ENCODE measurements at places on chromosomes 1 and 21. TPM values are rescaled to one million over a fixed set of nuclear protein-coding genes. Genes with fewer than 3 reads are reported as not detected.
A peak's percentile ranks its signal among the peaks of the same experiment; 100 is the strongest.

Gene AGO3
- 10.4 TPM for polyA plus RNA-seq

Gene OR14K1
- polyA plus RNA-seq = not detected

Gene TRIM67
- not detected for polyA plus RNA-seq

Gene WDR64
- polyA plus RNA-seq = not detected

Gene RBM11
- not detected for polyA plus RNA-seq

Gene MTMR11
- 14.4 TPM for polyA plus RNA-seq

Gene PLA2G2C
- polyA plus RNA-seq = not detected

- H3K27ac ChIP-seq = no peak overlapping the region
- H3K4me3 ChIP-seq = no peak overlapping the region
- H3K36me3 ChIP-seq = peaks cover 3% of the 10 kb centered on the region
- no peaks in the 10 kb centered on the region for H3K27me3 ChIP-seq
- no peak for DNase-seq
Measured at GRCh38 chr1:231557411-231557810, 28.9 kb downstream of the TSNAX start.

GRCh38 chr1:81409780-81410274, 390.9 kb upstream of the ADGRL2 start:
- DNase-seq = no peak
- no peak overlapping the region for H3K27ac ChIP-seq
- H3K4me3 ChIP-seq = no peak overlapping the region
- no peaks in the 10 kb centered on the region for H3K36me3 ChIP-seq
- no peaks in the 10 kb centered on the region for H3K27me3 ChIP-seq

DNA sequence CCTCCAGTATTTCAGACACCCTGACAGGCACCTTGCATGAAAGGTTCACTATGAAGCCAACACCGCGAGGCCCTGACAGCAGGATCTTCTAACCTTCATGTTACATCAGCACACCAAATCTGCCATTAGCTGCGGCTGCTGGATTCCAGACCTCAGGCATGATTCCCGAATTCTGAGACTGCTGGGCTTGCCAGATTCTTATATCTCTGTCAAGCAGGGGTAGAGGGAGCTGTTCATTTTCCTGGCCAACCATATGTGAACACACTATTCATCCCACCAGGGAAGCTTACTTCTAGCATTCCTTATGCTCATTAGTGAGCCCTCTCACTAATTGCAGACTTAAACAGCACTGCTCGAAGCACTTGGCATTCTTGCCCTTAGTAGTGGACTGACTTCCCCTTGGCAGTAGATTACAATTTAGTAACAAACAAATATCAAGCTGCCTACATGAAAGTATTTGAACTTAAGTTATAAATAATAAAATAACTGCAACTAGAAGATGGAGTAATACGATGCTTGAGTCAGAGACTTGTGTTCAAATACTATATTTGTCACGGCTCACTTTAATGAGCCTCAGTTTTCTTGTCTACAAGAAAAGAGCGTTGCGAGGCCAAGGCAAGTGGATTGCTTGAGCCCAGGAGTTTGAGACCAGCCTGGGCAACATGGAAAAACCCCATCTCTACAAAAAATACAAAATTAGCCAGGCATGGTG, 43.3 kb downstream of the NID1 start:
- H3K27me3 ChIP-seq = no peaks in the 10 kb centered on the region
- H3K27ac ChIP-seq = no peak overlapping the region
- peaks cover 27% of the 10 kb centered on the region for H3K36me3 ChIP-seq
- DNase-seq = no peak

- H3K36me3 ChIP-seq = no peaks in the 10 kb centered on the region
- no peak overlapping the region for H3K4me3 ChIP-seq
- peak overlapping the region; percentile 97 for H3K27ac ChIP-seq
Measured at GRCh38 chr1:36161641-36162531, 5.9 kb downstream of the MAP7D1 start.

DNA sequence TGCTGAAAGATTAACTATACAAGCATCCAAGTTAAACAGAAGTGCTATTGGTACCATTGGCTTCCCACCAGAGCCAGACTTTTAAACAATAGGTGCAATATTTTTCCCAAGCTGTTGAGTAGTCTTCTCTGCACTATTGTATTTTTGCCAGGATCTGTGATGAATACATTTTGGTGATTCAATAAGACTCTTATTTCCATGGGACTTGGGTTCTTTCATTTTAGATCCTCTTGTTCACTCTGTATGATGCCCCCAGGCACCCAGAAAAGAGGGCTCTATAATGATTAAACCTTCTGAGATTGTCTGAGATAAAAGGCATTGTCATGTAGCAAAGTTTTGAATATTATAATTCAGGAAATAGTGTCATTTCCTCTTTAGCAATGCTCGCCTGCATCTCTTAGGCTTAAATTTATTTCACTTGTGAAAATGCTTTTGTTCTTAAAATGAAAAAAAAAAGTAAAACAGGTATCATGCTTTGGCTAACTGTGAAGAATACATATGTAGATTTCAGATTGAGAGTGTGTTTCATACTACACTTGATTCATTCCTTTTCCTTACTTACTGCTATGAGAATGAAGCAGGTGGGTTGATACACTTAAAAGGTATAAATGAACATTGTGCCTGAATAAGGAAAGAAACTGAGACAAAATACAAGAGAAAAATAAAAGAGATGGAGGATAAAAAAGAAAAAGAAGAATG, 275.0 kb downstream of the HMCN1 start:
- H3K4me3 ChIP-seq = no peak overlapping the region
- no peaks in the 10 kb centered on the region for H3K36me3 ChIP-seq
- peak overlapping the region; percentile 76 for H3K27ac ChIP-seq
- peak; percentile 96 for DNase-seq

DNA sequence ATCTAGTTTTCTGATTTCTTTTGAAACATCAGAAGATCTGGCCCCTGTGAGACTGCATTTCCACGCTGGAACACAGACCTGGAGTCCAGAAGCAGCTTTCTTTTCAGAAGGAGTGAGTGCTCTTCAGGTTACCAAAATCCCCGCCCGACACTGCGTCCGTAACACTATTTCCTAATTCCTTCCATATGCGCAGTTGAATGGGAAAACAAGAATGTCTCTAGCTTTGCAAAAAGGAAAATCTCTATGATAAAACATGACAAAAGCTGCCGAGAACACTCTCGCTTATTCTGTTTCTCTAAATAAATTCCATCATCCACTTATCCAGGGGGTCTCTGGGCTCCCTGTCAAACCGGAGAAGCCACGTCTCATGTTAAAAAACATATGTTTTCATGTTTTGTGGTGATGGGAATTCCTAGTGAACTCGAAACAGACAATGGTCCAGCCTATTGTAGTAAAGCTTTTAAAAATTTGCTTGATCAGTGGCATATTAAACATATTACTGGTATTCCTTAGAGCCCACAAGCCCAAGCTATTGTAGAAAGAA, 67.7 kb downstream of the PLD5 start:
- no peak for DNase-seq
- H3K27ac ChIP-seq = no peak overlapping the region
- no peaks in the 10 kb centered on the region for H3K27me3 ChIP-seq
- no peaks in the 10 kb centered on the region for H3K36me3 ChIP-seq

DNA sequence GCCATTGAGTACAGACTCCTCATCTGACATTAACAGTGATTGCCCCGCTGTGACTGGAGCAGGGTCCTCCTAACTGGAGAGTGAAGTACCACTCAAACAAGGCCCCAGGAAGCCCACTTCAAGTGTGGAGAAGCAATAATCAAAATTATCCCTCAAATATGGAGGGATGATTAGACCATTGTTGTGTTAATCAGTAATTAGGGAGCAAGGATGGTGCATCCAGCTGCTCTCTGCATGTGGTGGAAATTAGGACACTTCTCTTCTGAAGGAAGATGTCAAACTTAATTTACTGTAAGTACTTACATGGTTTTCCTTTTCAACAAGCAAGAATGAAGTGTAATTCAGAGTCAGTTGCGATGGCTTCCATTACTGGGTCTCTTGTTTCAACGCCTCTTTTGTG, 3.4 kb upstream of the ZP4 start:
- H3K4me3 ChIP-seq = no peak overlapping the region
- DNase-seq = no peak
- no peak overlapping the region for H3K27ac ChIP-seq
- no peaks in the 10 kb centered on the region for H3K36me3 ChIP-seq

DNA sequence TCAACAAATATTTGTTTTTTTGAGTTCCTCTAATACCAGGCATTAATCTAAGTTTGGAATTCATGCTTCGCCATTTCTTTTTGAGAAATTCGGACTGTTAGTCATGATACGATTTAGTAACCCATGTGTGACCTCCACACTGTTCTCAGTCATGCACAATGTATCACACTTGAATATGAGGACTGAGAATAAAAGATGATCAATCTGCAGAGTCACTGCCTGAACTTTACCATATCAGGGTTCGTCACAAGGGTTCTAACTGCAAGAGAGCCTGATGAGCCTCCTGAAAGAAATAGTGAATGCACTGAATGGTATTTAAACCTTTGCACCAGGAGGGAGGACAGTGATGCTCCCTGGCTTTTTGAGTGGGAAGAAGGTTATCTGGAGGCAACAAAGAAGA, 10.9 kb upstream of the FASLG start:
- DNase-seq = no peak
- no peak overlapping the region for H3K27ac ChIP-seq
- no peak overlapping the region for H3K4me3 ChIP-seq

DNA sequence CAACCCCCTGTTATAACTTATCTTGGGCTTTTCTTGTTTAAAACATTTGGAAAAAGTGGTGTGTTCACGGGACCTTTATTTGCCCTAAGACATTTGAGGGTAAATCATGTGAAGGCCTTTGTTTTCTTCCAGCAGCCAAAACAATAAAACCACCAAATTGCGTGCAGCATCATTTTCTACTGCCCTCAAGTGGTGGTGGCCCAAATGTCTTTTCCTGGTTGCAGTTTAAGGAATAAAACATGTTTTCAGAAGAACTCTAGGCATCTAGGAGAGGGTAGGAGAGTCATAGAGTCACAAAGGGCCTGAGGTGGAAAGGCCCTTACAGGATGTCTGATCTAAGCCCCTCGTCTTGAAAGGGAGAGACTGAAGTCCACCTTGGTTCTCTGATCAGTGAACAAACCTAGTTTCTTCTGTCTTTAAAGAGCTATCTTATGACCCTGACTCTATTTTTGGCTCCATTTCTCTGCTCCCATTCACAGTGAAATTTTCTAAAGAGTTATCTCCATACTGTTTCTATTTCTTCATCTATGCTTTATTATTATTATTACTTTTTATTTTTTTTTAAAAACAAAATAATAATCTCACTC, 16.0 kb upstream of the EPS15 start:
- H3K27me3 ChIP-seq = no peaks in the 10 kb centered on the region
- H3K36me3 ChIP-seq = no peaks in the 10 kb centered on the region
- H3K4me1 ChIP-seq = peaks cover 10% of the 10 kb centered on the region
- DNase-seq = peak; percentile 89

DNA sequence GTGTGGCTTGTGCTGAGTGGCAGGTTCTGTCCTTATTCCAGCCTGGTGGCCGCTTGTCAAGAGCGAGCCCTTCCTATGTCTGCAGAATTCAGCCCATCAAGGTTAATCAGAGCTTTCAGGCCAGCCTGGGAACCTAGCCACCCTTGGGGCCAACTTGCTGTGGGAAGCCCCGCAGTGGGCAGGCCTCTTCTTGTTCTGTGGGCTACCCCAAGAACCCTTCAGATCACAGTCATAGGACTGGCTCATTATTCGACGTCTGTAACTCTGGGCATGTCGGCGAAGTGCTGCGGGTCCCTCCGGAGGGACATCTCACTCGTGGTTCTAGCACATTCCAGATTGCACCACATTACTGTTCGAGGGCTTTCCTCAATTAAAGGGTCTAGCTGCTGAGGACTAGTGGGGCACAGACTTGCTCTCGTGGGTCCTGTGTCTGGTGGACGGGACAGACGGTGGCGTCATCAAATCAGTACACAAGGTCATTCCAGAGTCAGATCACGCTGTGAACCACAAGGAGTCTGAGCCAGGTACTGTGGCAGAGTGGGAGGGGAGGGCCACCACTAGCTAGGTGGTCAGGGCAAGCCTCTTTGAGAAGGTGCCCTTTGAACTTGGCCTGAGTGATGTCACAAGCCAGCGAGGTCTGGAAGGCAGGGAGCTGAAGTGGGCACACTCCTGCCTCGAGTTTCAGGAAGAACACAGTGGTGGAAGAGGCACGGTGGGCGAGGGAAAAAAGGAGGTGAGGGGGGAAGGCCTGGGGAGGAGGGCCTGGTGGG, 20.3 kb upstream of the TNFRSF1B start:
- DNase-seq = no peak
- H3K36me3 ChIP-seq = no peaks in the 10 kb centered on the region
- peak overlapping the region; percentile 75 for H3K27ac ChIP-seq
- peaks cover 29% of the 10 kb centered on the region for H3K4me1 ChIP-seq
- H3K4me3 ChIP-seq = no peak overlapping the region
- H3K27me3 ChIP-seq = no peaks in the 10 kb centered on the region

GRCh38 chr21:43195121-43196021, 26.6 kb downstream of the CRYAA start:
- H3K4me1 ChIP-seq = no peaks in the 10 kb centered on the region
- H3K27me3 ChIP-seq = peaks cover 11% of the 10 kb centered on the region

DNA sequence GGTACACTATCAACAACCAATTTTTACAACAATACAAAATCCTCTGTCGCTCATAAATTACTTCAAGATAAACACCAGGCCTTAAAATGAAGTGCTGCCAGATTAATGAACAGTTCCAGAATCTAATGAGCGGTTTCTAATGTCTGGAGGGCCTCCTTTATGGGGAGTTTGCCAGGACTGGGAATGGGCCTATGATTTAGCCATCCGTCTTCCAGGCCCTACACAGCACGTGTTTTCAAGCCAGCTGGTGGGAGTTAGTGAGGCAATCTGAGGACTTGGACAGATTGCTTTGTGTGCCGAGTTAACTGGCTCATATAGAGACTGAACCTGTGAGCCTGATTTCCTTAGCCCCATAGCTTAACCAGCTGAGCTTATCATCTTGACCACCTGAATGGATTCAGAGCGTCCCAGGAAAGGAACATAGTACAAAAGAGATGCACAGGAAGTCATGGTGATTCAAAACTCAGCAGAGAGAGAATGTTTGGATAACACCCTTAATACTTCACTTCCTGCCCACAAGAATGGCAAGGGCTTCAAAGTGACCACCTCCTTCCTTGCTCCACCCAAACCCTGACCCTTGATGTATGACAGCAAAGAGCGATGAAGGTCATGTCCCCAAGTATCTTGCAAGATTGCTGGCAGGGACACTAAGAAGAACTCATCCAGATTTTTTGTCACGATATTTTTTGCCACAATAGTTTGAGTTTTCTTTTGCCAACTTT, 143.5 kb downstream of the SLC30A10 start:
- no peaks in the 10 kb centered on the region for H3K4me1 ChIP-seq
- no peaks in the 10 kb centered on the region for H3K36me3 ChIP-seq
- H3K27ac ChIP-seq = no peak overlapping the region
- no peak overlapping the region for H3K4me3 ChIP-seq
- no peaks in the 10 kb centered on the region for H3K27me3 ChIP-seq

DNA sequence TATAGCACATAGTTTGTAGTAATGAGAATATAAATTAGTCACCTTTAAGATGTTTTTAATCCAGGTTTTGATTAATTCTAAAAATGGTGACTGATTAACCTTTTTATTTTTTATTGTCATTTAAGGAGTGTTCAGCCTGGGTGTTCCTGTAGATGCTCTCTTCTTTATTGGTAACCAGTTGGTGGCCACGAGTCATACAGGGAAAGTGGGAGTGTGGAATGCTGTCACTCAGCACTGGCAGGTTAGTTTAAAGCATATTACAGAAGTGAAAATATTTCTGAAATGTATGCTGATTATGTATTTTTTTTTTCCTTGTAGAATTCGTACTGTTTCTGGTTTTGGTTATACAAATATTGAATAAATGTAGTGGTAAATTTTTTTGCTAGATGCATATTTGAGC, 28.1 kb downstream of the KCTD3 start:
- DNase-seq = no peak
- H3K27me3 ChIP-seq = no peaks in the 10 kb centered on the region
- H3K36me3 ChIP-seq = no peaks in the 10 kb centered on the region
- H3K4me1 ChIP-seq = no peaks in the 10 kb centered on the region
- H3K4me3 ChIP-seq = no peak overlapping the region
